Lung (tissue), 17 donors: ENCODE measurements at places on chromosomes 11 and 22.

DNA sequence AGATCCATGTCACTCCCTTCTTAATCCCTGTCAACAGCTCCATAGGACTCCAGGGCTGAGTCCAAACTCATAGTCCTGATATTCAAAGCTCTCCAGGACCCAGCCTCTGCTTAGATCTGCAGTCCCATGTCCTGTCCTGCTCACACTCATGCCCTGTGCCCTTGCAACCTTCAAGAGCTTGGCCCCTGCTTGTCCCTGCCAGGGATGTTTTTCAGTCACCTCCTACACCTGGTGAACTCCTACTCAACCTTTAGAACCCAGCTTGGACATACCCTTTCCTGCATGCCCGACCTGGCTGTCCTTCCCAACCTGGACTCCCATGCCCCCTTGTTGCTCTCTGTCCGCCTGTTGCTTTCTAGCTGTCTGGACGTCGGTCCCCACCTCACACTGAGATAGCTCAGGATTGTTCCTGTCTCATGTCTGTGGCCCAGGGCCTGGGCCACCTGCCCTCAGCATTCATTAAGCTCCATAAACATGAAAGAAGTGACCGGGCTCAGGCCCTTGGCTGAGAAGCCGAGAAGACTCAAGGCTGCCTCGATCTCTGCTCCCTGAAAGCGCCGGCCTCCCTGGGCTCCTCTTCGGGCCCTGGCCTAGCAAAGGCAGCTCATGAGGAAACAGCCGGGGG, 48.8 kb upstream of the RTL6 start:
- DNase-seq: no peak

DNA sequence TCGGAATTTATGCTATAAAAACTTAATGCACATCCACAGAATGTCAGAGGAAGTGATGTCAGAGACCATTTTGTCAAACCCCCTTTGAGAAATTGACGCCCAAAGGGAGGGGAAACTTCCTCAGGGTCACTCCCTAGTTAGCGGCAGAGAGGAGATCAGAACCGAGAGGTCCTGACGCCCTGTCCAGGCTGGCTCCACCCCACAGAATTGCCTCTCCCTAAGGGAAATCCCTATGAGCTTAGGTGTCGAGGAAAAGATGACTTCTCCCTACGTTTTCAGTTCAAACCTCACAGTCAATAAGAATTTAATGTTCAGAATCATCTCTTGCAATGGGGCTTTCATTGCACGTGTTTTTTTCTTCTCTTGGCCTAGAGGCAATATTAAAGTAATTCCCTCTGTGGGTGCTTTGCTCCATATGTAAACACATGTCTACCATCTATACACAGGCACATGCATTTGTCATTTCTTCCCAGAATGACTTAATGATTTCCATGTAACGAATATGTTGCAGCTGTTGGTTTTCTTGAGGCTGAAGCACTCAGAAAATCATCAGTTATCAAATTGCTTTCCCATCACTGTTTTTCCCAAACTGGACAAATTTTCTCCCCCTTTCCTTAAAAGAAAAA, 148.7 kb upstream of the TIMP3 start:
- DNase-seq: peak; percentile 75

DNA sequence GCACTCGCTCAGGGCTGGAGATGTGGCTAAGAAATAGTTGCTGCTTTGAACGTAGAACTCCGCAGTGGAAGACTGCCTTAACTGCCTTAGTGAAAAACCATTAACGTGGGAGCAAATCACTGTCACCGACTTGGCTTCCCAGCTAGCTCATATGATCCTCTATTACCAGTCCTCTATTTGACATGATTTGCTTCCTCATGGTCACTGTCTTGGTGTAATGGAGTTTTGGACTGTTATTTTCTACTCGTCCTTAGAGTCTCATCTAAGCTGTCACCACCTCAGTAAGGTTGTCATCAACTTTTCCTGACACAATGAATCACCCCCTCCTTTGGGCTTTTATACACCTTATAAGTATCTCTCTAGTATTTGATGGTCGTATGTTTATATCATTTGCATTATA, 167.1 kb upstream of the NARS2 start:
- no peak for DNase-seq

GRCh38 chr11:40161854-40162410, 1297.5 kb downstream of the LRRC4C start:
- no peak for DNase-seq

- DNase-seq: no peak
Observed at GRCh38 chr11:133019545-133020371, 512.5 kb downstream of the OPCML start.

- DNase-seq: peak; percentile 31
Observed at GRCh38 chr22:23226497-23226850, 46.2 kb downstream of the BCR start.

DNA sequence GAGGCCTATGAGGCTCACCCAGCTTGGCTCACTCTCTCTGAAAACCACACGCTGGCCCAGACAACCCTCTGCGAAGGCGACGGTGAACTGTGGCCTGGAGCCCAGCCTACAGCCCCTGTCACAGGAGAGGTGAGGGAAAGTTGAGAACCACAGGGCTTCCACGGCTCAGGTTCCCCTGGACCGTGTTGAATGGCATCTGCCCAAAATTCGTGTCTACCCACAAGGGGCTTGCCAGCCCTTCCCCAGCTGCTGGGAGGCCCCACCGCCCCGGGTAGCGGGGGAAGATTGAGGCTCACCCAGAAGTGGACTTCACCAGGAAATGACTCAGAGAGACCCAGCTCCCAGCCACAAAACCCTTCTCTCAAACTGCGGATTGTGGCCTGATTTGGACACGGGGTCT, 197.1 kb downstream of the CTTN start:
- no peak for DNase-seq

DNA sequence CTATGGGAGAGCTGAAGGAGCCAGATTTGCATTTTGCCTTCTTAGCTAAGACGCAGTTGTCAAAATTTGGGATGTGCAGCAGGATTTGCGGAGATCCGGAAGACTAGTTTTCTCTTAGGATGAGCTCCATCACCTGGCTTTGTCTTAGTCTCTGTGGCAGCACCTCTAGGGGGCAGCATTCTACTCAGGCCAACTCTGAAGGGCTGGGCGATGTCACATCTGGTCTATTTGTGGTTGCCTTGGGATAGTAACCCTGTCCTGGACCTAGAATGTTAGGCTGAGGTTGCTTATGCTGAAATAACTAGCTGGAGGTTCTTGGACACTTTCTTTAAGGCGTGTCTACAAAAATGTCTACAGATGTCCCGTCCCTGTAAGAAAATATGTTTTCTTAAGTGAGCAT, 116.2 kb downstream of the FAT3 start:
- no peak for DNase-seq

GRCh38 chr11:61603667-61604066, 22.8 kb upstream of the SYT7 start:
- no peak for DNase-seq

- DNase-seq: peak; percentile 94
Observed at GRCh38 chr11:255176-255575, 18.4 kb downstream of the PSMD13 start.

DNA sequence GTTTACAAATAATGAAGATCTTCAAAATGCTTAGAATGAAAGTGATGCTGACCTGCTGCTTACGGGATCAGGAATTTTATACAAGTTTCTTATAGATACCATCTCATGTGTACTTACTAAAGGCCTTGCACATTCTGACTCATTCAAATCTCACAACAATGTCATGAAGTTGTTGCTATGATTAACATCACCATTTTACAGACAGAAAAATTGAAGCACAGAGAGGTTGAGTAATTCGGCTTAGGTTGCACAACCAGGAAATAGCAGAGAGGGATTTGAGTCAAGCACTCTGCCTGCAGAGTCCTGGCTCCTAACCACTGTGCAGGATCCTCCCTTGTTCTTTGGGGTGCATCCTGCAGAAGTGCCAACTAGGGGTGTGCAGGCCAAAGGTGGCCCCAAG, 471.9 kb downstream of the MIAT start:
- DNase-seq: no peak

GRCh38 chr11:69125861-69126260, 29.9 kb upstream of the SMIM38 start:
- no peak for DNase-seq

- no peak for DNase-seq
Observed at GRCh38 chr11:76856106-76856505, 4.6 kb upstream of the ACER3 start.

DNA sequence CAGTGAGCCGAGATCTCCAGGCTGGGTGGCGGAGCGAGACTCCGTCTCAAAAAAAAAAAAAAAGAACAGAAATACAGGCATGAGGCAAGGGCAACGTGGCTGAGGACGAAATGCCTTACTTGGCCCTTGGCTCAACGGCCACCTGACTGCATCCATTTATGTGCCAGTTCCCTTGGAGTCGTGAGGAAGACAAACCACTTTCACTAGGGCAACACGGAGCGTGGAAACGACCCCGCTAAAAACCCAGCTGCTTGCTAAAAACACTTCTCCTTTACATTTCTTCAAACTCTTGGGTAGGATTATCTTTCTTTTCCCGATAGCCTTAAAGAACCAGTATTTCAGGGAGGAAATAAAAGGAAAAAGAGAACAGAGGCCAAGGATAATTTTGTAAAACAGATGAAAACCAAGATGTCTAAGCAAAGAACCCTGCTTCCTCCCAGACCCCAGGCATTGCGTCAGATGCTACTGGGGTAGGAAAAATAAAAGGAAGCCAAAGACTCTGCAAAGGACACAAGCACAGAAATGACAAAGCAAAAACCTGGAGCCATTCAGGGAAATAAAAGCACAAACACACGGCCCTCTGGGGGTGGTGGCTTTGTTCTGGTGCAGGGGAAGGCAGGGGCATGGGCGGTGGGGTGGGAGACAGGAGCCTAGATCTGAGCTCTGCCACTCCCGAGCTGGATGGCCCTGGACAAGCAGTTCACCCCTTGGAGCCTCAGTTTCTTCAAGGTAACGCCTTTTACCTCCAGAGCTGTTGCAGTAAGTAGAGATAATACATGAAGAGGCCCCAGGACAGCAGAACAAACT, 37.0 kb downstream of the PC start:
- no peak for DNase-seq

DNA sequence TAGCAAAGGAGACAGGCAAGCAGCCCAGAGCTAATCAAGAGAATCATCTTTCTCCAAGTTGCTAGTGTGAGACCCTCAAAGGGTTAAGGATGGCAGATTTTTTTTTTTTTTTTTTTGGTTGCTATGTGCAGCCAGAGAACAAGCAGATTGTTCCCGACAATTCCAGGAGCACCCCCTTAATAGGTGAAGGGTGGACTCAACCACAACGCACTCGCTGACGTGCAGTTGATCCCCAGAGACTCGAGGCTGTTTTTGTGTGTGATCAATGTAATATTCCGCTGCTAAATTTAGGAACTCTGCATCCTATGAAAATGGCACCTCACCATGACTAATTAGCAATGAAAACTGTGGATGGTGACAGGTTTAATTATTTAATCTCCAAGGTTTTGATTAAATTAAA, 789.0 kb downstream of the KCNA4 start:
- no peak for DNase-seq

- DNase-seq: no peak
Observed at GRCh38 chr11:66437979-66438503, 607 bp downstream of the MRPL11 start.

- DNase-seq: peak; percentile 78
Observed at GRCh38 chr11:39268176-39268690, 2191.2 kb downstream of the LRRC4C start.

- DNase-seq: no peak
Observed at GRCh38 chr11:111439901-111440300, 60.8 kb upstream of the POU2AF1 start.

DNA sequence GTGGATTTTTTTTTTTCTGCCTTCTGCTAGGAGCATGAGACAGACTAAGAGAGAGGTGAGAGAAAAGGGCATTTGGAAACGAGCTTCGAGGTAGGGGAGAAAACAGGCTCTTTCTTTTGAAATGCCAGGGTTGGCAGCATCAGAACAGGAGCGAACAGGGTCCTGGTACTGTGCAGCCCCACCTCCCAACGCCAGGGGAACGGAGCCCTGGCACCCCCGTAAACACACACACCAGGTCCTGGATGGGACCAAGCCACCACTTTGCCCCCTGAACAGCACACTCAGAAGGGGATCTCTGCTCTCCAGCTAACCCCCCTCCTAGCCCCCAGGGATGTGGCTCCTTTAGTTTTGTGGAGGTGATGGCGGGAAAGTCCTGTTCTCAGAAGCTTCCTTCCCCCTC, 127.1 kb downstream of the CTTN start:
- DNase-seq: no peak

DNA sequence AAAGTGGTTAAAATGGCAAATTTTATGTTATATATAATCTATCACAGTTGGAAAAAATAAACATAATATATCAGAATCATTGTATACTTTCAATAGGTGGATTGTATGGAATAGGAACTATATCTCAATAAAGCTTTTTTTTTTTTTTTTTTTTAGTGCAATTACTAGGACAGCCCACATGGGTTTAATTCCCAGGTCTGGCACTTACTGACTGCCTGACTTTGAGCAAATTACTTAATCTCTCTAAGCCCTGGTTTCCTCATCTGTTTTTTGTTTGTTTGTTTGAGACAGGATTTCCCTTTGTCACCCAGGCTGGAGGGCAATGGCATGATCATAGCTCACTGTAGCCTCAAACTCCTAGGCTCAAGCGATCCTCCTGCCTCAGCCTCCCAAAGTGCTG, 26.1 kb upstream of the BAIAP2L2 start:
- DNase-seq: no peak

DNA sequence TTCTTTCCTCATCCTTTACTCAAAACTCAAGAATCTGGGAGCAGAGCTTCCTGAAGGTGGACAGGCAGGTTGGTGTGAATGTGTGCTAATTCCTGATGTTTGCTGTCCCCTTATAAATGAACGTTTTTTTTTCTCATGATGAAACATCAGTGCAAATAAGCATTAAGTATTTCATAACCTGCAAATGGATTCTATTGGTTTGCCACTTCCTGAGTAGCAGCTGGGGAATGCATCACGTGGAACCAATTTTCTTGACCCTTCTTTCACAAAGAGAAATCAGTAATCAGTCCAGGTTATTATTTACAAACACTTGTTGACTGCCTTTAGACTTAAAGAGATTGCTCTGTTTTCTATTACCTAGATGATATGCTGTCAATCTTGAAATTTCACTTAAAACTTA, 40.1 kb upstream of the SCN3B start:
- DNase-seq: no peak

GRCh38 chr11:8328231-8328794, 64.6 kb upstream of the LMO1 start:
- no peak for DNase-seq

- no peak for DNase-seq
Observed at GRCh38 chr22:46688949-46689348, 49.1 kb downstream of the CERK start.

DNA sequence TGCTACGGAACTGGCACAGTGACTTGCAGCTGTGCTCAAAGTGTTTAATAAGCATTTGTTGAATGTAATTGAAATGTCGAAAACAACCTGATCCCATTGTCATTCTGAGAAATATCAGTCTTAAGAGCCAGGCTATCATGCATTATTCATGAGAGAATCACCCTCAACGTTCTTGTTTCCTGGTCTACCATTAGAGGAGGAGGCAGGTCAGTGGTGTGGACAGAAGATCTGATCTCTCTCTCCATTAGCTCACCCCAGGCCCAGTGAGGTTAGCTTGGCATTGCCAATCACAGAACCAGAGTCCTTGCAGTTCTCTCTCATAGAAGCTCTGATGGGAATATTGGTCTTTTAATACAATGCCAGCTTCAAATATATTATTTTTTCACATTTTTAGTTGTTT, 121.1 kb upstream of the SPON1 start:
- DNase-seq: no peak
